MV-4-11 (cell line): ENCODE measurements at places on chromosomes 5 and 9.

DNA sequence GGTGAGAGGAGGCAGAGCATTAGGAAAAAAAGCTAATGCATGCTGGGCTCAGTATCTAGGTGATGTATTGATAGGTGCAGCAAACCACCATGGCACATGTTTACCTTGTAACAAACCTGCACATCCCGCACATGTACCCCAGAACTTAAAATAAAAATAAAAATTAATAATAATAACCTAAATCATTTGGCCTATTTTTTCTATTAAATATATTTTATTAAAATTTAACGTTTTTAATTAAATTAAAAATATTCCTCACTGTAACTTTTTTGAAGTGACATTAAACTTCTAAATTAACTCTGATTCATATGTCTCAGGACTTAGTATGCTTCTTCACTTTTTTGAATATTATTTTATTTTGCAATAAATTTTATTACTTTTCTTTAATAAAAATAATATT, 83.7 kb upstream of the PARP8 start:
- no peak for DNase-seq

DNA sequence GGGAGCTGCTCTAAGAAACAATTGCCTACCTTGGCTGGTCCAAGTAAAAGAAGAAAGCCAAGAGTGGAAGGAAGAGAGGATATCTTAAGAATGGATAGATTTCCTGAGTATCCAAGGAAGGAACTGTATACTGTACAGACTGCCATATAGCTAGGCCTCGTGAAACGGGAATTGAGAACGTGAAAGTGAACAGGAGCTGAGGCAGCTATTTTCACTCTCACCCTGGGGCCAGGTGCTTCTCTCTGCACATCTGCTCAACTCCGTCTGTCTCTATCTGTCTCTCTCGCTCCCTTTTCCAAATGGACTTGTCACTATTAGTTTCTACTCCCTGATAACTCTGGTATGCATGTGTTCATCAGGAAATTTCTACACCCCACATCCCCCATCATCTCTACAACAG, 35.9 kb upstream of the TESK1 start:
- DNase-seq: no peak

DNA sequence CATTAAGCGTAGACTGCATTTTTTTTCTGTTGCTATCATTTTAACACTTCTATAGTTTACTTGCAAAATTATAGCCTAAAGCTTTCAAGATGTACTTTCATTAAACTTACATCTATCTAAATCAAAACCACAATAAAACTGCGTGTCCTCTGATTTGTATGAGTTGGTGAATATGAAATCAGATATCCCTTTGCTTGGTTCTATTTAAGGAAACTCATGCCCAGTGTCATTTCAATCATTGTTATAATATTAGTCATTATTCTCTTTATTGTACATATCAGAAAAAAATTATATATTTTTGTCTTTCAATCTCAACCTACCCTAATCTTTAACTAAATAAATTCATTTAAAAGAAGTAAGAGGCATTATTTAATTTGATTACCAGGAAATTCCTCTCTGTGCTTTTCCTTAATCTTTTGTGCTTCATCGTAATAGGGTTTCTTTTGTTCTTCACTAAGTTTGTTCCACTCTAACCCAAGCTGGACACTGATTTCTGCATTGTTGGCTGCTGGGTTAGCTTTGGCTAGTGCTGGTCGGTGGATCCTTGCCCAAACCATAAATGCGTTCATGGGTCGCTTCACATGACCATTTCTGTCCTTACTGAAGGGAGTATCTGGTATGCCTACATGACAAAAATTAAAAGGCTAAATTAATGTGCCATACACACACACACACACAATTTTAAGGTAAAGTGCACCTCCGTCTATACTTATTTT, 3.8 kb downstream of the SOX30 start:
- no peak for DNase-seq

DNA sequence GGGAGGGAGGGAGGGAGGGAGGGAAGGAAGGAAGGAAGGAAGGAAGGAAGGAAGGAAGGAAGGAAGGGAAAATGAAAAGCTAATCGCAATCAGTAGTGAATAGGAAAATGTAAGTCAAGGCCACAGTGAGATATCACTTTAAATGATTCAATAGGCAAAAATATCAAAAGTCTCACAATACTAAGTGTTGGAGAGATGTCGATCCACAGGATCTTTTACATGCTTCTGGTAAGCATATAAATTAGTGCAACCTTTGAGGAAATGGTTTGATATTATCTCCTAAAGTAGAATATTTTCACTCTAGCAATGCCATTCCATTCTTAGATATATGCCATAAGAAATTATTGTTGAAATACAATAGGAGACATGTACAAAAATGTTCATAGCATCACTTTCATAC, 58.4 kb downstream of the FRMD3 start:
- no peak for DNase-seq

DNA sequence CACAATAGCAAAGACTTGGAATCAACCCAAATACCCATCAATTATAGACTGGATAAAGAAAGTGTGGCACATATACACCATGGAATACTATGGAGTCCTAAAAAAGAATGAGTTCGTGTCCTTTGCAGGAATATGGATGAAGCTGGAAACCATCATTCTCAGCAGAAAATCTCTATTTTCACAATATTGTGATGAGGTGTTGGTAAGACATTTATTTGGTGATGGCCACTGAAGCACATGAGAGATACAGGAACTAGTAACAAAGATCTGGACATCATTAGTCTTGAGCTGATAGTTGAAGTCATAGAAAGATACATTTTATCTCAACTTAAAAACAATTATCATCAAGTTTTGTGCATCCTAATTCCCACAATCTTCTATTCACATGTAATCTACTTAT, 70.6 kb downstream of the RAB3C start:
- DNase-seq: no peak

GRCh38 chr9:87886933-87887505, 4.3 kb downstream of the SPATA31E1 start:
- no peak for DNase-seq

GRCh38 chr5:108061941-108062340, 320.0 kb downstream of the FBXL17 start:
- peak; percentile 64 for DNase-seq
